Mesenchymal stem cell (in vitro differentiated cells and primary cell): ENCODE measurements at places on chromosomes 5 and 9.

GRCh38 chr5:132764051-132764450 is 13.0 kb downstream of the SEPTIN8 start:
- peaks cover 18% of the 10 kb centered on the region for H3K4me1 ChIP-seq
- DNase-seq = no peak
- no peak overlapping the region for H3K4me3 ChIP-seq
- H3K27ac ChIP-seq = no peak overlapping the region
- H3K27me3 ChIP-seq = no peaks in the 10 kb centered on the region

- H3K4me1 ChIP-seq = no peaks in the 10 kb centered on the region
- no peaks in the 10 kb centered on the region for H3K27me3 ChIP-seq
- no peak overlapping the region for H3K4me3 ChIP-seq
- no peak overlapping the region for H3K27ac ChIP-seq
- H3K36me3 ChIP-seq = no peaks in the 10 kb centered on the region
- no peak for DNase-seq
These were observed 120.6 kb downstream of the DIRAS2 start for GRCh38 chr9:90521811-90522570.

- H3K36me3 ChIP-seq = no peaks in the 10 kb centered on the region
- no peak overlapping the region for H3K27ac ChIP-seq
- H3K4me1 ChIP-seq = peaks cover 2% of the 10 kb centered on the region
- no peaks in the 10 kb centered on the region for H3K27me3 ChIP-seq
- H3K4me3 ChIP-seq = no peak overlapping the region
These were observed 493.1 kb downstream of the ZNF608 start for GRCh38 chr5:124253203-124253810.

DNA sequence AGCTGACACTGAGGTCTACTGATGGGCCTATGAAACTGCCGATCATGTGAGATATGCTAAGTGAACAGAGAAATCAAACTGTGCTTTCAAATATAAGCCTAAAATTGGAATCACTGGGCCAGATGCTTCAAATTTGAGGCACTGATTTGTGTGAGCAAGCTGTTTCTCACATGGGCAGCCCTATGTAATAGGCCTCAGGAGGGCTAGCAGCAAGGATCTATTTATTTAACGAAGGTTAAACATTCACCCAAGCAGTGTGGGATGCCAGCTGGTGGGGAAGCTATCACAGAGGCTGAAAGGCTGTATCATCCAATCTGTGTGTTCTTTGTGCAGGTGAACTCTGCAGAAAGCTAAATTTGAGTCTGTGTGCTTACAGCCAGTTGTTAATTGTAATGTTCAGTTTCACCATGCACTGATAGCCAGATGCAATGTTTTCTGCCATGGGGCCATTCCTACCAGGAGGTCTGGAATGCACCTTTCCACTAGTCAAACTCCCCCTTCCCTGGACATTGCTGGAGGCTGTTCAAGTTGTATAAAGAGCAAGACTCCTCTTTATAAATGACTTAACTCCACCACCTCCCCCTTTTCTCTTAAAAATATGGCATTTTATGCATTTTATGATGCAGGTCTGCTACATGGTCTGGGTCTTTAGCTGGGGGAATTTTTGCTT is 228.9 kb downstream of the SH3GL2 start:
- H3K27ac ChIP-seq = no peak overlapping the region
- H3K4me3 ChIP-seq = no peak overlapping the region
- no peak for DNase-seq
- peaks cover 3% of the 10 kb centered on the region for H3K4me1 ChIP-seq
- H3K27me3 ChIP-seq = peaks cover 42% of the 10 kb centered on the region

- no peak overlapping the region for H3K4me3 ChIP-seq
- no peak overlapping the region for H3K27ac ChIP-seq
- no peak for DNase-seq
- H3K4me1 ChIP-seq = no peaks in the 10 kb centered on the region
- no peaks in the 10 kb centered on the region for H3K27me3 ChIP-seq
These were observed 123.8 kb upstream of the LIFR start for GRCh38 chr5:38680094-38680825.

- no peaks in the 10 kb centered on the region for H3K27me3 ChIP-seq
- H3K36me3 ChIP-seq = peaks cover 38% of the 10 kb centered on the region
- H3K27ac ChIP-seq = no peak overlapping the region
- DNase-seq = no peak
- no peaks in the 10 kb centered on the region for H3K4me1 ChIP-seq
- H3K4me3 ChIP-seq = no peak overlapping the region
These were observed 14.3 kb downstream of the YTHDC2 start for GRCh38 chr5:113527746-113528145.

GRCh38 chr9:93525476-93525875 is 50.9 kb upstream of the PHF2 start:
- H3K27me3 ChIP-seq = no peaks in the 10 kb centered on the region
- peaks cover 23% of the 10 kb centered on the region for H3K36me3 ChIP-seq
- H3K4me1 ChIP-seq = peaks cover 8% of the 10 kb centered on the region
- H3K4me3 ChIP-seq = no peak overlapping the region

DNA sequence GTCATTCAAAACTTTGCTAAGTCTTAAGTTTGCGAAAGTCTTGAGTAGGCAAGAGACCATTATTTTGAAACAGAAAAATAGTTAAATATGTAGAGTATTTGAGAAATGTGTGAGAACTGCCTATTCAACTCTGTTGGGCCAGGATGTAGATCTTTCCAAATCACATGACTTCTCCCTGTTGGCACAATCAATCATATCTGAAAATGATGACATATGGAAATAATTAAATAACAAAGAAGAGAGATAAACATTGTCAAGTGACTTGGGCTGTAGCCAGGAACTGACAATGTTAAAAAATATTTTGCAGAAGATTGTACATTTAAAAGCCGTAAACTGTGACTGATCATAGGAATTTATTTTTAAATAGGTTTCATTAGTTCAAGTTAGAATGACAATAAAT is 104.6 kb upstream of the IL6ST start:
- peak; percentile 35 for DNase-seq
- H3K27ac ChIP-seq = no peak overlapping the region
- H3K27me3 ChIP-seq = no peaks in the 10 kb centered on the region
- H3K36me3 ChIP-seq = no peaks in the 10 kb centered on the region
- no peaks in the 10 kb centered on the region for H3K4me1 ChIP-seq

GRCh38 chr9:116927726-116928125 is 240.6 kb downstream of the TRIM32 start:
- H3K4me1 ChIP-seq = peaks cover 7% of the 10 kb centered on the region
- peaks cover 17% of the 10 kb centered on the region for H3K27me3 ChIP-seq
- H3K27ac ChIP-seq = no peak overlapping the region
- DNase-seq = no peak
- no peaks in the 10 kb centered on the region for H3K36me3 ChIP-seq

DNA sequence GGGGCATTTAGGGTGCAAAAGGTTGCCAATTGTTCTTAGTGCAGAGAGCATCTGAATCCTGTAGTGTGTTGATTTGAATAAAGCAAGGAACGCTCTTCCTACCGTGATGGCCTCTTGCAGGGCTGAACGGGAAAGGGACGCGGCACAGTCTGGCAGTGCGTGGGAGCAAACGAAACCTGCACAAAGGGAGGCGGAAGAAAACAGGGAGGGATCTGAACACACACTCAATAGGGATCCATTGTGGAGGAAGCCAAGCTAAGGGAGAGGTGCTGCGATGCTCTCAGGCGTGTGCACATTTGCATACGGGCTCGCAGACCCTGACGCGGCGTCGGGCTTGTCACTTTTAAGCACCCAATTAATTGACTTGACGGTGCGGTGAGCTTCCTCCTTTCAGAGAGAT is 414.0 kb upstream of the IRX1 start:
- H3K36me3 ChIP-seq = no peaks in the 10 kb centered on the region
- no peak for DNase-seq
- no peak overlapping the region for H3K4me3 ChIP-seq
- no peaks in the 10 kb centered on the region for H3K4me1 ChIP-seq

DNA sequence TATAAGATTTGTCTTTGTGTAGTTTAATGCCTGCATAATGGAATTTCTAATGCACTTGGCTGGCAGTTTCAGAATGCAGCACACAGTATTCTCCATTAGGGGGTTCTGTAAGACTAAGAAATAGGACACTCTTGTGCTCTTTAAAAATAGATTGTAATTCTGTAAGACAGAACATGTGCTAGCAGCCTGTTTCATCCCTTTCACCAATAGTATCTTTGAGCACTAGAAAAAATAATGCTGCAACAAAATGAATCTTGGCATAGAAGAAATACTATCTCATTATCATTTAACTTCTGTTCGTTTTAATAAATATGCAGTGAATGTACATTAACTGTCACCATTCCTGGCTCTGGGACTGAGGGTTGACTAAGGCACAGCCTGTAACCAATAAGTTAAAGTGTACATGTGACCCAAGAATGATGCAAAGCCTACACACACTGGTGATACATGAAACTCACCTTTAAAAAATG is 23.8 kb upstream of the ZNF622 start:
- peak; percentile 62 for DNase-seq
- no peak overlapping the region for H3K27ac ChIP-seq

- H3K27me3 ChIP-seq = no peaks in the 10 kb centered on the region
- H3K4me1 ChIP-seq = no peaks in the 10 kb centered on the region
- H3K4me3 ChIP-seq = no peak overlapping the region
- no peaks in the 10 kb centered on the region for H3K36me3 ChIP-seq
These were observed 269.8 kb upstream of the RFX3 start for GRCh38 chr9:3795556-3795955.

DNA sequence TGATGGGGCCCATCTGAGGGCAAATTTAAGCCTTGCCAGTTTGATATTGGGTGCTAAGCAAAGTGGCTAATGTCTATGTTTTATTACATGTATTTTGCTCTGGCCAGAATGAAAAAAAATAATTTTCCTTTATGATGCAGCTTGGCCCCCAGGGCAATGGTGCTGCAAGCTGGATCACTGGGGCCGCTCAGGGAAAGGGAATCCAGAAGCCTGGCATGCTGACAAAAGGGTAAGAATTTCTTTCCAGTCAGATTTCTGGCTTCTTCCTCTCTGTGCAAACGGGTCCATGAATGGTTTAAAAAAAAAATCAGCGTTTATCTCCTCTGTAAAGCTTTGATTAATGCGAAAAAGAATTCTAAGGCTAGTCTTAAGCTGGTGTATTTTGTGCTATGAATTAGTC is 138.4 kb downstream of the MAPKAP1 start:
- no peak overlapping the region for H3K27ac ChIP-seq
- no peaks in the 10 kb centered on the region for H3K4me1 ChIP-seq
- peak overlapping the region; percentile 44 for H3K4me3 ChIP-seq

GRCh38 chr5:169100735-169101075 is 200.2 kb downstream of the SLIT3 start:
- peak; percentile 5 for DNase-seq
- peaks cover 7% of the 10 kb centered on the region for H3K4me1 ChIP-seq
- H3K27me3 ChIP-seq = no peaks in the 10 kb centered on the region
- H3K27ac ChIP-seq = no peak overlapping the region

DNA sequence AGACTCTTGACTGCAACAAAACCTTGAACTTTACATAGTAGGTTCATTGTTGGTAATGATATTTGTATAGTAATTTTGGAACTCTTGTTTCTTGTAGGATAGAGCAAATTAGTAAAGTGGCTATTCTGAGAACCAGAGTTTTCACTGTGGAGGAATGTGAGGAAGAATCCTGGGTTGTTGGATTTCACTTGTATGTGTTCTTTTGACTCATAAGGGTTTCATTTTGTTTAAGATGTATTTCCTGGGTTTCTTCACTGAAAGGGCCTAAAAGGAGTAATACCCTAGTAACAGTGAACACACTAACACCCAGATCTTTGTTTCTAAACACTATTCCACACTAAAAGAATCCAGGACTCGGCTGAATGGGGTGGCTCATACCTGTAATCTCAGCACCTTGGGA is 20.1 kb downstream of the TTC1 start:
- DNase-seq = peak; percentile 30
- H3K27me3 ChIP-seq = no peaks in the 10 kb centered on the region
- H3K4me3 ChIP-seq = no peak overlapping the region
- peaks cover 50% of the 10 kb centered on the region for H3K36me3 ChIP-seq
- no peaks in the 10 kb centered on the region for H3K4me1 ChIP-seq

DNA sequence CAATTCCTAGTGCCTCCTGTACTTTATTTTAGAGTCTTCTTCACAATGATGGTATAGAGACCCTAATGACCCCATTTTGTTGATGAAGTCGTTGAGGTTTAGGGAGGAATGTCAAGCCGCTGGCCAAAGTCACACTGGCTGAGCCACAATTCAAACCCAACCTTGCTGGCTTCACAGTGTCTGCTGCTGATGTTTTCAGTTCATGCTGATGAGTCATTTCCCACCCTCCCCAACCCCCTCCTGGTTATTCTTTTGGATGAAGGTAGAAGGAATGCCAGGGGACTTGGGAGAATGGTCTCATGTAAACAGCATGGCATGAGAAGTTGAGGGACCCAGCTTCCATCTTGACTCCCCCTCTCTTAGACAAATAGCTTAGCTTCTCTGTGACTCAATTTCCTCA is 68.6 kb downstream of the TMEM252 start:
- no peaks in the 10 kb centered on the region for H3K27me3 ChIP-seq
- no peaks in the 10 kb centered on the region for H3K36me3 ChIP-seq
- no peak overlapping the region for H3K27ac ChIP-seq
- H3K4me1 ChIP-seq = no peaks in the 10 kb centered on the region

DNA sequence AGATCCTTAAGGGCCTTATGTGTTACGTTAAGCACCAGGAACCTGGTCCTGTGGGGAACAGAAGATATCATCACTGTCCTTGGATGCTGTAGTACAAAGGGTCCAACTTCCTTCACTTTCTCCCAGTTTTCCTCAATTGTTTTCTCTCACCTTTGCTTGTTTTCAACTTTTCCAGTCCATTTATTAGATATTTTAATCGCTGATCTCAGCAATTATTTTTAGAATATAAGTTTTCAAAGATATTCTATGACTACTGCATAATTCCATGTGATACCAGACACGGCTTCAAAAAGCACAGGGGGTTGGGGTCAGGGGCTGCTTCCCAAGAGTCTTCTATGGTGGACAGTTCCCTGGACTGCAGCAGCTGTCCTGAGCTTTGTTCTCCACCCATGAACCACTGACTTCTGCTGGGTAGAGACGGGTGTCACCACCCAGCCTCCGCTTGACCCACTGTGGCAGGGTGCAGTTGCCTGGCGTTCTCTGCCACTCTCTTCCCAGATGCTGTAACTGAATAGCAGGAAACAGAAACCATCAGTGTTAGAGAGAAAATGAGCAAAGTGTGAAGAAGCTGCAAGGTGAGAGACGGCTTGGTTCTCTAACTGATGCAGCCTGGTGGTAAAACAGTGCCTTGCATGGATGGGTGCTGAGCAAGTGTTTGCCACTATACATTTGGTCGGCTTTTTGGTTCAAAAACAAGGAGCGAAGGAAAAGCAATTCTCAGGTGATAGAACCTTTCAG is 383.0 kb downstream of the RAB3C start:
- DNase-seq = no peak
- H3K36me3 ChIP-seq = no peaks in the 10 kb centered on the region
- no peak overlapping the region for H3K4me3 ChIP-seq
- no peaks in the 10 kb centered on the region for H3K27me3 ChIP-seq
